Stimulated activated CD4-positive, alpha-beta T cell treated with anti-CD3 and anti-CD28 coated beads, Interleukin-1b, Interleukin-23, amount 100 ng/mL, for 24 hours (primary cell): ENCODE measurements at places on chromosomes 2 and 18.

GRCh38 chr18:12599966-12600365, 57.9 kb downstream of the SPIRE1 start:
- DNase-seq, result no peak

GRCh38 chr2:143058851-143059250, 70.4 kb upstream of the ARHGAP15 start:
- no peak for DNase-seq

GRCh38 chr18:11316546-11316945, 167.2 kb upstream of the PIEZO2 start:
- DNase-seq, result no peak

DNA sequence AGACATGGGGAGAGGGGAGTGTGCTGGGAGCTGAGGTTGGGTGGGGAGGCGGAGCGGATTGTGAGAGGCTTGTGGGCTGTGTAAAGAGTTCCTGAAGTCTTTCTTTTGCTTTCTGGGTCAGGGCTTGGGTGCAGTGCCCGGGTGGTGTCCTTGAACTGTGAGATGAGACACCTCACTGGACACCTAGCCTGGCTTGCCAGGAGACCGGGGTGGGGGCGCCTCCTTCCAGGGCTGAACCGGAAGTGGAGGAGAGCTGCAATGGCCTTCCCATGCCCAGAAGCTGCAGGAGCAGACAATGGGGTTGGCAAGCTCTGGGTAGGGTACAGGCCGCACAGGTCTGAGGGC, 4.3 kb downstream of the TMEM37 start:
- DNase-seq, result no peak
